ENCODE measurements at places on chromosomes 3 and 15.

- DNase-seq: peak; percentile 13
These were observed 28.8 kb upstream of the TMEM115 start for GRCh38 chr3:50388016-50388719.

- DNase-seq: no peak
These were observed 6.0 kb downstream of the KCNMB3 start for GRCh38 chr3:179244878-179245277.

GRCh38 chr3:178685591-178685906 lies 149.3 kb downstream of the KCNMB2 start:
- DNase-seq: no peak

GRCh38 chr15:58546066-58546591 lies 114.3 kb downstream of the LIPC start:
- no peak for DNase-seq

GRCh38 chr3:45095916-45096526 lies 50.2 kb downstream of the CDCP1 start:
- DNase-seq: no peak

GRCh38 chr3:194472290-194472920 lies 14.4 kb downstream of the ATP13A3 start:
- DNase-seq: peak; percentile 83

- peak; percentile 29 for DNase-seq
These were observed 474.9 kb upstream of the GOLIM4 start for GRCh38 chr3:168570404-168571155.

- no peak for DNase-seq
These were observed 3.3 kb upstream of the CP start for GRCh38 chr3:149224736-149225594.

GRCh38 chr3:179196098-179196497 lies 47.9 kb downstream of the PIK3CA start:
- no peak for DNase-seq

GRCh38 chr3:71069797-71070196 lies 513.7 kb downstream of the FOXP1 start:
- DNase-seq: peak; percentile 30

- DNase-seq: no peak
These were observed 218.1 kb downstream of the TP63 start for GRCh38 chr3:189849262-189849661.

GRCh38 chr3:13492048-13492447 lies 11.9 kb downstream of the HDAC11 start:
- DNase-seq: no peak

DNA sequence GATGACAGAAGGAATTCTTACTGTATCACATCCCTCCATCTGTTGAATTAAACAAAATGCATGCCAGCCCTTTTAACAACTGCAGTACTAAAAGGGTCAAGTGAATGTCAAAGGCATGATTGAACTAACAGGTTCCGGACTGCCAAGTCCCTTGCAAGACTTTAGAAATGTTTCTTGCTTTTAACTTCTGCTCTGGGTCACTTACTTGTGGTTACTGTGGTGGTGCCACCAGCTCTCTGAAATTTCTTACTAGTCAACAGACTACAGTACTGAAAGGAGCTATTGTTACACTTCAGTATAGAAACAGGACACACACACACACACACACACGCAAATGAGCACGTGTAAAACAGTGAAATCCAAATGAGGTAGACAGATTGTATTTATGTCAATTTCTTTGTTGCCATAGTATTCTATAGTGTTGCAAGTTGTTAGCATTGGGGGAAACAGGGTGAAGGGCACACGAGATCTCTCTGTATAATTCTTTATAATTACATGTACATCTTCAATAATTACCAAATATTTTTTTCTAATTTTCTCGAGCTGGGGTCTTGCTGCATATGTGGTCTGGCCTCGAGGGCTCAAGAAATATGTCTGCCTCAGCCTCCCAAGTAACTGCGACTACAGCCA lies 79.9 kb upstream of the SLC25A26 start:
- DNase-seq: no peak

DNA sequence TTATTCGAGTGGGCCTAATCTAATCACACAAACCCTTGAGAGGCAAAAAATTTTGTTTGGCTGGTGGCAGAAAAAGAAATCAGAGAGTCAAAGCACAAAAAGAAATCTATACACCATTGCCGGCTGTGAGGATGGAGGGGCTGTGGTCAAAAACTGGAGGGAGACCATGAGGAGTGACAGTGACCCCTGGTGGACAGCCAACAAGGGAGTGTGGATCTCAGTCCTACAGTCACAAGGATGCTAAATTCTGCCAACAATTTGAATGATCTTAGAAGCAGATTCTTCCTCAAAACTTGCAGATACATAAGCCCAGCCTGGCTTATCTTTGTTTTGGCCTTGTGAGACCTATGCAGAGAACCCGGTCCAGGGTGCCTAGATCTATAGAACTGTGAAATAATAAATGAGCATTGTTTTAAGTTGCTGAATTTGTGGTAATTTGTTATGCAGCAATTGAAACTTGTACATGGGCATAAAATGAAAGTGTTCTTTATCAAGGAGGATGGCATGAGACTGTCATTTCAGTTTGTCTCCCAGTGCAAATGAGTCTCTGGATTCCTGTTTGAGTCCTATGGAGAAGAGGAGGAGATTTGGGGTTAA lies 103.0 kb upstream of the ARHGEF26 start:
- DNase-seq: peak; percentile 5

DNA sequence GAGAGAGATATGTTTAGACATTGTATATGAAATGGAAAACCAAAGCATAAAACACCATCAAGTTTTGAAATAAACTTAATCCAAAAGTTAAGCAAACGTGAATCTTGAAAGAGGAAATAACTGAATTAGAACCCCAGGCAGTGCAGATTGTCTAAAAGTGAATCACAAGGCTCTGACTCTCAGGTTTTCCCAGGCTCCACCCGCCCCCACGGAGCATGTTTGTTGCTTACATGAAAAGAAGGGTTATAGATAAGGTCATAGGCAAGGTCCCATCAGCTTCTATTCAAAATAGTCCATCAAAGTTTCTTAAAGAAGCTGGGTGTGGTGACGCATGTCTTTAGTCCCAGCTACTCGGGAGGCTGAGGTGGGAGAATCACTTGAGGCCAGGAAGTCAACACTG lies 29.0 kb upstream of the SLMAP start:
- DNase-seq: no peak
